ENCODE measurements at places on chromosomes 7 and 10.
A peak's percentile ranks its signal among the peaks of the same experiment; 100 is the strongest.

GRCh38 chr7:156865493-156865892 is 27.5 kb downstream of the LMBR1 start:
- DNase-seq, result no peak

DNA sequence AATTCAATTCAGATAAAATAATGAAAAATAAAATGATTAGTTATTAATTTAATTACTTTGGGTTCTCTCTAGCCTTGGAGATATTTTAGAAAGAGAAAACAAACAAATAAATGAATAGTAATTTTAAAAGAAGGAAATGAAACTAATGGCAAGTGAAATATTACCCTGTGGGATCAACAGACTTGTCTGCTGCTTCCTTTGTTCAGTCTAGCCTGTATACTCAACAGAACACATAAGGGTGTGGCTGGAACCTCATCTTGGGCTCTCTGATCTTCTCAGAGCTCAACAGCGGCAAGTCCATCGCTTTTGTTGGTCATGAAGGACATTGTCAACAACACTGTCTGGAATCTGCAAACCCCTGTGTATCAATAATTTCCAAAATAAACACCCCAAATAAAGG is 904.9 kb downstream of the IPMK start:
- no peak for DNase-seq

GRCh38 chr10:123538401-123539320 is 127.5 kb upstream of the GPR26 start:
- DNase-seq, result no peak

GRCh38 chr10:127600479-127600878 is 51.4 kb downstream of the NPS start:
- no peak for DNase-seq

DNA sequence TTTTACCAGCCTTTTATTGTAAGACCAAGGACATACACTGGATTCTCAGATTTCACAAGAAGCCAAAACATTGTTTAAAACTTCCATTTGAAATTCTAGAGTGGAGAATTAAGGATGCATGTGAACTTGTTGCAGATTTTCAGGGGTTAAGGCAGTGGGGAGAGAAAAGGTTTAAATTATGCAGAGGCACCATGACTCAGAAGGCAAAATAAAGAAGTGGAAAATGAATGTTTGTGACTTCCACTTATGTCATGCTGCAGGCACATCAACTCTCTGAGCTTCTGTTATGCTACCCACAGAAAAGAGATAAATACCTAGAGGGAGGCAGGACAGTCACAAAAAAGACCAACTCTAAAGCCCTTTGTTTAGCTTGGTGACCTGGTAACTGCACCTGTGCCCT is 84.4 kb upstream of the BET1 start:
- peak; percentile 30 for DNase-seq

DNA sequence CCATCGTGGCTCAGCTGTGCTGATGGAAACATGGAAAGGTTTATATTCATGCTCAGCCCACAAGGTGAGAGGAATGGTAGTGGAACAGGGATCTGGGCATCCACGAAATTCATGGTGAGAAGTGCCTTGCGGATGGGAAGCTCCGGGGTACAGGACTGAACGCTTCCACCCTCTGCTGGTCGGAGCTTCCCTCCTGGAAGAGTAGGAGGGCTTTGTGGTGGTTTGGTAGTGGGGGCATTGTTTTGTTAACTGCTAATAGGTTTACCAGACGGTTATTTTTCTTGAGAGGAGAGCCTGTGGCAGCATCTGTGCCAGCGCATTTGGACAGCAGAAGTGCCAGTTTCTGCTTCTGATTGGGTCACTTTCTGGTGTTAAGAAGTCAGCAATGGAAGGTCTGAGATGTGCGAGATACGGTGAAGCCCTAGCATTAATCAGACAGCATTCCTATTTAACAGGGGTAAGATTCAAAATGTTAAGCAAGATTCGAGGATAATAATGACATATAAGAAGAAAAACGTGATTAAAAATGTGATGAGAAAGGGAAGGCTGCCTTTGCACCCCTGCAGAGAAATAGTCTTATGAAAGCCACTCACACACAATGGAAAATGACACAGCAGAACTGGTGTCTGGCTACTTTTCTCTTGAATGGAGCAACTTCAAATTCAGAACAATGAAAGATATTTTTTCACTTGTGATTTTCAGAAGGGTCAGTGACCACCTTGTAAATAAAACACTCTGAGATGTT is 17.7 kb downstream of the ABCA13 start:
- peak; percentile 21 for DNase-seq

GRCh38 chr10:113216102-113216501 is 266.1 kb downstream of the TCF7L2 start:
- DNase-seq, result no peak

- no peak for DNase-seq
Observed at GRCh38 chr7:86653919-86654659, 10.4 kb downstream of the GRM3 start.

- no peak for DNase-seq
Observed at GRCh38 chr10:62985807-62986600, 147.1 kb upstream of the NRBF2 start.

- DNase-seq, result no peak
Observed at GRCh38 chr7:158065340-158065739, 522.3 kb downstream of the PTPRN2 start.

GRCh38 chr7:127034186-127034806 is 218.4 kb downstream of the GRM8 start:
- no peak for DNase-seq

GRCh38 chr7:130945411-130945811 is 211.4 kb upstream of the KLF14 start:
- no peak for DNase-seq

DNA sequence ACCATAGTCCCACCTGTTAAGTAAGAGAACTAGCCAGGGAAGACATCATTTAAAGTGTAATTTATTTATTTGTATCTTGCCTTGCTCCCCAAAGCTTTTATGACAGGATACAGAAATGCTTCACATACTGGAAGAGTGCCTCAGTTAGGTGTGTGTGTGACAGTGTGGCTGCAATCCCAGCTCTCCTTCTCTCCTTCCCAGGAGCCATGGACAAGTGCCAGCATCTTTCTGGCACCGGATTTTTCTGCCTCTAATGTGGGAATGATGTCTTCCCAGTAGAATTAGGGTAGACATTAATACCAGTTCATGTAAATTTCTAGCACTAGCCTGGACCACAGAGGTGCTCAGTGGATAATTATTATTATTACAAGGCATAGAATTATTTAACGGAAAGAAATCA is 30.3 kb upstream of the ATXN7L1 start:
- peak; percentile 12 for DNase-seq

- peak; percentile 53 for DNase-seq
Observed at GRCh38 chr10:31063841-31064240, 32.2 kb upstream of the ZNF438 start.

All from fibroblast of mammary gland (primary cell).